ENCODE measurements at places on chromosomes 11 and 22.

GRCh38 chr11:65185171-65185570 lies 3.4 kb downstream of the CAPN1 start:
- no peak for DNase-seq

DNA sequence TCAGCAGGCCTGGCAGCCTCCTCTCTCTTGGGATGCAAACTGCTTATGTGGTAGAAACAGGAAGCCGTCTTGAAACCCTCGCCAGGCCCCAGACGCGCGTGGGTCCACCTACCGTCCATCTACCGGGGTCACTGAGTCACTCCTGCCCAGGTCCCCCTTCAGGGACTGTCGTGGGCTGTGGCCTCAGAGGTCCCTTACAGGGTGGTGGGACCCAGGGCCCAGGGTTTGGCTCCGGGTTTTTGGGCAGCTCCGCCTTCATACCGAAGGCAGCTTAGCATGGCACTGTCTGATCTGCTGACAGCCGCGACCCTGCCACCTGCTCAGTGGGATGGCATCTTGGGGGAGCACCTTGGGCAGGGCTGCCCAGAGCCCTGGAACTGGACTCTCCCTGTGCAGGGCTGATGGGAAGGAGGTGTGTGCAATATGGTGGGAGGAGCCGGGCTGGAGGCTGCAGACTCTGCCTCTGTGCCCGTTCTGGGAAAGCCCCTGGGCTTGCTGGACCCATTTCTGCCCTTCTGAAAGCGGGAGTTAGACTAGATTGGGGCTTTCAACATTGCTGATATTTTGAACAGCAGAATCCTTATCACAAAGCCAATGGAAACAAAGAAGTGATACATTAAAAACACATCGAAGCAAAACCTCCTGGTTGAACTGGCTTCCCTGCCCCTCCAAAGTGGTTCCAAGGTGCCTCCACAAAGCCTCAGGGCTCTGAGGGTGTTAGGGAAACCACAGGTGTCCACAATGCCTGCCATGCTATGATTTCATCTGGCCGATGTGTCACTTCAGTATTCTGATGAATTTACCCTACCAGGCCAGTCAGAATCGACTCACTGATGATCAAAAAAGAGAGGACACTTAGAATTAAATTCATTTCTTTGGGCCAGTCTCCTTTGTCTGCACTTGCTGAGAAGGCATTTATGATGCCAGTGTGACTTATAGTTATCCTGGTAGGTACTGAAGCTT lies 316.5 kb downstream of the KIRREL3 start:
- no peak for DNase-seq

- no peak for DNase-seq
Observed at GRCh38 chr22:38033522-38034277, 23.5 kb upstream of the PICK1 start.

- DNase-seq, result no peak
Observed at GRCh38 chr11:94152678-94153065, 24.0 kb downstream of the PANX1 start.

Measured in Kasumi-1 (cell line).